Muscle of arm (tissue), 14 donors: ENCODE measurements at places on chromosomes 5 and 9.

GRCh38 chr5:103237778-103238177 lies 20.8 kb upstream of the MACIR start:
- DNase-seq, result no peak

- DNase-seq, result no peak
These were observed 118.0 kb upstream of the PHYKPL start for GRCh38 chr5:178350361-178351220.

- peak; percentile 79 for DNase-seq
These were observed 8.2 kb downstream of the COL27A1 start for GRCh38 chr9:114163517-114163951.

DNA sequence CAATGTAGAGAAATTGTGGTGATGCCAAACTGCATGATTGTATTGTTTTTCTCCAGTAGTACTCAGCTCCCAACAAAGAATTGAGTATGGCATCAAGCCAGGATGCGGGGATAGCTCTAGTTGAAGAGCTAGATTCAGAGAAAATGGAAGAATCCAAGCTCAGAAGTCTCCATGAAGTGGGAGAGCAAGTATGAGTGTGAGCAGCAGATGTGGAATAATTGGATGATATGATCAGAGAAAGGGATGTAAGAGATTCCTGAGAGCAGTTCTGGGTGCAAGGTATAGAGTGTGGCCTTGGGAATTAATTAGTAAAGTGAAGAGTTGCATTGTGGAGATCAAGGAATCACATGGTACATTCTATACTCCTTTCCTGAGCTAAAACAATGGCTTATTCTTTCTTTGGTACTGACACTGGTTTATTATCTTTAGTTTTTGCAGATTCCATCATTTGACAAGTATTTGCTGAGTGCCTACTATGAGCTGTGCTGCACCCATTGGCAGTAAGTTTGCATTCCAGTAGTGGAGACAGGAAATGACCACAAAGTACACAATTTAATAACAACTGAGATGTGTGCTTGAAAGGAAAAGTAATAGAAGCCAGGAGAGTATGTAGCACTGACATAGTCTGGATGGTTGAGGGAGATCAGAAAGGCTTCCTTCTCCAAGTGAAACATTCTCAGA lies 177.1 kb downstream of the CPLANE1 start:
- DNase-seq, result peak; percentile 0

DNA sequence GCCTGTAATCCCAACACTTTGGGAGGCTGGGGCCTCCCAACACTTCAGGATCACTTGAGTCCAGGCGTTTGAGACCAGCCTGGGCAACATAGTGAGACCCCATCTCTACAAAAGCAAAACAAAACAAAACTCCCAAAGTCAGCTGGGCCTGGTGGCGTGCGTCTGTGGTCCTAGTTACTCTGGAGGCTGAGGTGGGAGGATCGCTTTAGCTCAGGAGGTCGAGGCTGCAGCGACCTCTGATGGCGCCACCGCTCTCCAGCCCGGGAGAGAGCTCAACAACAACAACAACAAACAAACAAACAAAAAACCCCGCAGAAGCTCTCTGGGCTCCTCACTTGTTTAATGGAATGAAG lies 528 bp downstream of the ACOT12 start:
- no peak for DNase-seq

DNA sequence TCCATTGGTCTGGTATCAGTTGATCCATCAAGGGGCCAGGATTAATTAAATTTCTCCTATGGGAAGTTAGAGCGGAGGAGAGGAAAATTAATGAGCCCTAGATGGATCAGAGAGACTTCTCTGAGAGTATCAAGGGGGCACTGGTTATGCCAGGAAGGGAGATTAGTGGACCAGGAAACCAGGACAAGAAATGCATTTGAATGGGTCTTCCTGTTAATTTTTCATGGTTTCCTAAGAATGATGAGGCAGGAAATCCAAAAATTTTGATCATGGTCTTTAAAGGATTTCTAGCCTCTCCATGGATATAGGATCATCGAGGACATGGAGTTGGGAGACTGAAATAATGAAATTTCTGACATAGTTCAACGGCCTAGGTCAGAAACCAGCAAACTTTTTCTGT lies 30.8 kb downstream of the FOXI1 start:
- no peak for DNase-seq

- DNase-seq, result no peak
These were observed 7.4 kb upstream of the CARD19 start for GRCh38 chr9:93088656-93089015.

DNA sequence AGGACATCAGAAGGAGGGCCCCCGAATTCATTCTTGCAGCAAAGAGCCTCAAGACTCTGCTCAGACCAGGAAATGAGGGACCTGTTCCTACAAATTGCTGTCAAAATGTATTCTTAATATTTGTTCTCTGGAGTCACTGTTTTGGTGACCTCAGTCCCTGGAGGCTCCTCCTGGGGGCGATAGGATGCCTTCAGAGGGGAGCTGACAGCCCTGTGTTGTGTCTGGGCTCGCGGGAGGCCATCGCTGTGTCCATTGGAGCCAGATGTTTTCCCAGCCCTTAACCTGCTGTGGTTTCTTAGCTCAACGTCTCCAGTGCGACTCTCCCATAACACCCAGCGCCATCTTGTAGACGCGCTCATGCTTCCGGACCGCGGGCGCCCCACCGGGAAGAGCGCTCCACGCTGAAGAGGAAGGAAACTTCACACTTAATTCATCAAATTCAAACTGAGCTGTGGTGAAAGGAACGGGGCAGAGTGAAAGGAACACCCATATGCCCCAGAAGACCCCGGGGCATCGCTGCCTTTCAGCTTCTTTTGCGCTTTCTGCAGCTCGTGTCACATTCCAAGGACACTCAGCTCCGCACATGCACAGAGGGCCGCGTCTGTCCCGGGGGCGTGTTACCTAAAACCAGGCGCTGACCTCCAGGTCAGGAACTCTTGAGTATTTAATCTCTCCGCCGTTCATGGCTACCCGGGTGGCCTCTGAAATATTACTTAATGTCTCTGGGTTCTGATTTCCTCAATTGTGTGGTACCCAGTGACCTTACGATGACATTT lies 112.3 kb upstream of the GDNF start:
- DNase-seq, result no peak

- DNase-seq, result no peak
These were observed 85.3 kb upstream of the PIK3R1 start for GRCh38 chr5:68130253-68130652.

DNA sequence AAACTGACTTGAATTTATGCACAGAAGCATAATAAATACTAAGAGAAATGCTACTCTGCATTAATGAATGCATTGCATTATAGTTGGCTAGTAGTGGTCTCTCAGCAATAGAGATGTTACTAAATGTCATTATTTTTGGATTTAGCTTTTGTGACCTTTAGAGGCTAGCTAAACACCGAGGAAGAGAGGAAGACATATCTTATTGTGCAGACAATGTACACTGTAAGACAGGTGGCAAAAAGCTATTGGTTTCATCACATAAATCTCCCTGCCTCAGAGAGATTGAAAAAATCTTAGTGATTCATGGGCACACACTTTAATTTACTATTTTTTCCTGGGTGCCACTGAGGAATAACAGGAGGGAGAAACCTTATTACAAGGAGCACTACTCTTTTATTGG lies 435.9 kb downstream of the TMEM232 start:
- DNase-seq, result no peak

DNA sequence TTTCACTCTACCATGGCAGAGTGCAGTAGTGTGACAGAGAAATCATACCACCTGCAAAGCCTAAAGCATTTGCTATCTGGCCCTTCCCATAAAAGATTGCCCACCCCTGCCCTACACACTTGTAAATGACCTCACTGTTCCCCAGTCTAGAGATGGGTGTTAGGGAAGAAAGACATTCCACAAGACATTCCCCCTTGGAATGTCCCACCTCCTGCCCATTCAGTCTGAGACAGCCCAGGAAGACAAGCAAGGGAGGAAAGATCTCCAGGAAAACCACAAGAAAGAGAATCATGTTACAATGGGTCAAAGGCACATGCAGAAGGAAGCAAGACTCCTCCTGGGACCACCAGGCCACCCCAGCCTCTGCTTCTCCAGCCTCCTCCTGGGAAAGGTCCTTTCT lies 230.0 kb downstream of the AGTPBP1 start:
- no peak for DNase-seq

- peak; percentile 10 for DNase-seq
These were observed at the start of gene RETREG1 for GRCh38 chr5:16616536-16617273. RETREG1 (minus strand) TSS chr5:16616997; CDS start chr5:16616971, 26 bp downstream.

- DNase-seq, result no peak
These were observed 82.1 kb downstream of the WDR41 start for GRCh38 chr5:77409870-77410621.

GRCh38 chr5:137142764-137143605 lies 356.1 kb downstream of the SPOCK1 start:
- no peak for DNase-seq

DNA sequence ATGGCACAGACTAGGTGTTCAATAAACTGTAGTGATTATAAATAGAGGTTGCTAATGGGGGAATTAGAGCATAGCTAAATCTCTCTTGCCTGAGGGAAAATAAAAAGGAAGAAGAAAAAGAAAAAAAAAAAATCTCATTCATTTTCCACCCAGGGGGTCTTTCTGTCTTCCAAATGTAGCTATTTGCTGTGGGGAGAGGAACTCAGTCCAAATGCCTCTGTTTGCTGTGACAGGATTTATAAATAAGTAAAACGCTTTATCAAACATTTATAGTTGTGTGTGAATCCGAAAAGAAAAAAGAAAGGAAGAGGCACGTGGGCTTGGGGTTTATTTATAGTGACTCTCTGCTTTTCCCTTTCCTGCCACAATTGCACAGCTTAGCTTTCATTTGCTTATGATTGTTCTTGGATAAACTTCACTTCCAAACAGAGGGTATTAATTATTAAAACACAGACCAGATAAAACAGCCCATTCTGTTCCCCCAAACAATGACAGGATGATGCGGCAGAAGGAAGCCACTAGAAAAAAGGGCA lies 245.7 kb downstream of the ASTN2 start:
- no peak for DNase-seq

- DNase-seq, result no peak
These were observed 12.9 kb upstream of the AJM1 start for GRCh38 chr9:136829412-136829811.

DNA sequence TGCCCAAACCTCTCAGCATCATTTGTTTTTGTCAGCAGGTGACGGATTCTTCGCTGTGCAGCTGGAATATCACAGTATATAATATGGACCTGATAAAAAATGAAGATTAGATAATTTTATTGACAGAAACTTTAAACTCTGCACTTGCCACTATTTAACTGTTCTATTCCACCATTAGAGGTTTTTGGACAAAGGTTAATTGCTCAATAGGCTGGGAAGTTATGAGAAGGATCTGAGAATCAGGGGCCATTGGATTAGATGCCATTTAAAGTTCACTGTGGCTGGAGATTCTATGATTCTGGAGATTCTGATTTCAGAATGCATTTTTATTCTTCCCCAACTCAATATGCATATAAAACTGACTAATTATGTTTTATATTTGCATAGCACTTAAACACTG lies 59.8 kb upstream of the ANXA1 start:
- no peak for DNase-seq

GRCh38 chr5:163248871-163249270 lies 188.5 kb upstream of the CCNG1 start:
- no peak for DNase-seq

DNA sequence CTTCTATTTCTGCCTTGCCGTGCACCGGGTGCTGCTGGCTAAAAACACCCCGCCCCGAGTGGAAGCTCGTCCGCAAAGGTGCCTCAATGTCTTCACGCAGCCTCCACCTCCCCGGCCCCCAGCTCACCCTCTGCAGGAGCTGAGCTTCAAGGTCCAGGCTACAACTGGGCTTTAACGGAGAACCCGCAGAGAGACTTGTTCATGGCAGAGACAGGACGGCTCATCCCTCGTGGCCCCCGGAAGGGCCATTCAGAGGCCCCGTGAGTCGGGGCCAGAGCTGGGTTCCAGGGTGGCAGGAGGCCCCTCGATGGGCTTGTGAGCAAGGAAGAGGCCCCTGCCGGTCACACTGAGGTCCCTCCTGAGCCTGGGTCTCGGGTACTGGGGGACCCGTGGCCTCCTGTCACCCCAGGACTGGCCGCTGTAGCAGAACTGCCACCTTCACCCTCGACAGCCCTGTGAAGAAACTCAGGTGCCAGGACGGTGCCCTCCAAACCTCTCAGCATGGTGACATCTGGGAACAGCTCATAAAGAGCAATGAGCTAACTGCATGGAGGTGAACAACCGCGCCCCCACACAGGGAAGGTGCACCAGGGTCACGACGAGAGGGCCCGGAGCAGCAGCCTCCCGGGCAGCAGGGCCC lies 58.0 kb upstream of the UBAC1 start:
- DNase-seq, result no peak

DNA sequence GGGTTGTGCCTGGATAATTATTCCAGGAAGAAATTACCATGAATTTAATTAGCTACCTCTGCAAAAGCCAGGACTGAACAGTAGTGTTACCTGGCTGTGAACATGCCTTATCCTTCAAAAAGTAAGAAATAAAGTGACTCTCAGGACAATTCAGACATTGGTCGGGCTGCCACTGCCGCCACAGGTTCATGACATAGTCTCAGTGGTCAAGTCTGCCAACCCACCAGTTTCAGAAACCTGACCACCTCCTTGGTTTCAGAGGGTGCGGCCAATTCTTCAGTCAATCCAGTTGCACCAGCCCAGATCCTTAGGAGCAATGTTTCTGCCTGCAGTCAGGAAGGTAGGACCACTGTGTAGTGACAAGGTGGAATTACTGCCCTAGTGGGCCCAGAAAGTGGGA lies 593.1 kb upstream of the DAB2 start:
- DNase-seq, result no peak

DNA sequence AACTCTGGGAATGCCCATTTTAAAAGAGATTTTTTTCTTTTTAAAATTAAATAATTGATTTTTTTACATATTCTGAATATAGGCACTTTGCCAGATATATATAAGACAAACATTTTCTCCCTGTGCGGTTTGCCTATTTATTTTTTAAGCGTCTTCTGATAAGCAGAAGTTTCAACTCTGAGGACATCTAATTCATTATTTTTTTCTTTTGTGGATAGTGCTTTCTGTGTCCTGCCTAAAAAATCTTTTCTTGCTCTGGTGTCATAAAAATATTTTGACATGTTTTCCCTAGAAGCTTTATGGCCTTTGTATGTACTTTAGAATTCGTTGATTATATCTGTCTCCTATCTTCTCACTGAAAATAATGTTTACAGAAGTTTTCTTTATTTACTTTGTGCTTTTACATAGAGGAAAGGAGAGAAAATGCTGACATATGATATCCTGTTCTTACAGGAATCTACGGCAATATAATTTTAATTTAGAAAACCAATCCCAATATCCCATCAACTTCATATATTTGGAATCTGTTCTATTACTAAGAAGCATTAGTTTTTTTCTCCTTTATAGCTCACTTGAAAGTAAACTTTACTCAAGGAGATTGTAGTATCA lies 111.9 kb upstream of the EFNA5 start:
- no peak for DNase-seq

DNA sequence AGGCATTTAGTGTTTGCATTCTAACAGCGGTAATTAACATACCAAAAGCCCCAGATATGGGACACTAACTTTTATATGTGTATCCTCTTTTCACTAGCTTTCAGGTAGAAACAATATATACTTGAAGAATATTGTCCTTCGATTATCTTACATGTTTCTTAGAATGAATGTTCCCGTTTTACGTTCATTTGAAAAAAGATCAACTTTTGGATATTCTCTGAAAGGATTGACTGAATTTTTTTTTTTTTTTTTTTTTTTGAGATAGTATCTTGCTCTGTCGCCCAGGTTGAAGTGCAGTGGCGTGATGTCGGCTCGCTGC lies 32.2 kb upstream of the FSD1L start:
- no peak for DNase-seq
